HT1080 (cell line): ENCODE measurements at places on chromosomes 1 and 21. TPM values are rescaled to one million over a fixed set of nuclear protein-coding genes. Genes with fewer than 3 reads are reported as not detected.
A peak's percentile ranks its signal among the peaks of the same experiment; 100 is the strongest.

DNA sequence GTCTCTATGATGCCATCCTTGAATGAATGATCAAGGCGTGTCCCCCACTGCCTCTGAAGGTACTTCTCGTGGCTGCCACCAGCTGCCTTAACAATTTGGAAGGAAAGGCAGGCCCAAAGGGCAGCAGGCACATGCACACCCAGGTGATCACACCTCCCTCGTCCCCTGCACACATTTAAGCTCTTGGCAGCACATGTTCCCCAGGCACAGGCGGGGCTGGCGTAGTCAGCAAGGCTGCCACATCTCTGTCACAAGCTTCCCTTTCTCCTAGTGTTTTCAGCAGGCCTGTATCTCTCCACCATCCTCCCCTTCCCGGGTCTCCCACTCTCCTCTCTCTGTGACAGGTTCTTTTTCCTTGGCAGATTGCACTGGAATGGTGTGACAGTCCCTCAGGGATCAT is 111.9 kb downstream of the CACNA1E start:
- no peak for DNase-seq

GRCh38 chr1:237492359-237492758 is 398.4 kb downstream of the ZP4 start:
- peak; percentile 7 for DNase-seq

DNA sequence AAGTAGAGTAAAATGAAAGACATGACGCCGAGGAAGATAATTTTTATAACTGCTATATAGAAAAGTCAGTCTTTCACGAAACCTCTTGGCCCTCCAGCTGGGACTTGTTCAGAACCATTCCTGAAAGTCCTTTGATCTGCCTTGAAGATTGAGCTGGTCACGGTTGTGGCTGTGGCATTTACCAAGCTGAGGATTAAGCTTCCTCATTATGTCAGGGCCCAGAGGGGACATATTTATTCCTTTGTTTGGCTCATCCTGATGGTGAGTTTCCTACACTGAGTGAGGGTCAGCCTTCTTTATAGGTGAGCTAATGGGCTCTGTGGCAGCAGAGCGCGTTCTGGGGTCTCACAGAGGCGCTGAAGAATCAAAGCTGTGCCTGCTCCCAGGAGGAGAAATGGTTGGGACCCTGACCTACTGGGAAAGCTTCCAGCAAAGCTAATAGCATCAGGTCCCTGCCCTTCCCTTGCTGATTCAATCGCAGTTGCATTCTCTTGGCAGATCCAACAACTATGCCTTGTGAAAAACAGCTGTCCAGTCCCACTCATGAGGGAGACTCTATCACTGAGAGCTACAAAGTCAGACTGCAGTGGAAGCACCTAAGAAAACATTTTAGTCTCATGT is 43.2 kb upstream of the PBX1 start:
- no peak for DNase-seq

GRCh38 chr21:38806942-38807284 is 1.2 kb downstream of the ETS2 start:
- DNase-seq = no peak

- DNase-seq = no peak
Measured at GRCh38 chr1:67214420-67215174, 48.3 kb downstream of the IL23R start.

- no peak for DNase-seq
Measured at GRCh38 chr1:1540818-1541628, 599 bp upstream of the TMEM240 start.

GRCh38 chr1:5686195-5686594 is 306.0 kb downstream of the NPHP4 start:
- no peak for DNase-seq

- DNase-seq = no peak
Measured at GRCh38 chr1:63775418-63776127, 1.8 kb downstream of the ROR1 start.

DNA sequence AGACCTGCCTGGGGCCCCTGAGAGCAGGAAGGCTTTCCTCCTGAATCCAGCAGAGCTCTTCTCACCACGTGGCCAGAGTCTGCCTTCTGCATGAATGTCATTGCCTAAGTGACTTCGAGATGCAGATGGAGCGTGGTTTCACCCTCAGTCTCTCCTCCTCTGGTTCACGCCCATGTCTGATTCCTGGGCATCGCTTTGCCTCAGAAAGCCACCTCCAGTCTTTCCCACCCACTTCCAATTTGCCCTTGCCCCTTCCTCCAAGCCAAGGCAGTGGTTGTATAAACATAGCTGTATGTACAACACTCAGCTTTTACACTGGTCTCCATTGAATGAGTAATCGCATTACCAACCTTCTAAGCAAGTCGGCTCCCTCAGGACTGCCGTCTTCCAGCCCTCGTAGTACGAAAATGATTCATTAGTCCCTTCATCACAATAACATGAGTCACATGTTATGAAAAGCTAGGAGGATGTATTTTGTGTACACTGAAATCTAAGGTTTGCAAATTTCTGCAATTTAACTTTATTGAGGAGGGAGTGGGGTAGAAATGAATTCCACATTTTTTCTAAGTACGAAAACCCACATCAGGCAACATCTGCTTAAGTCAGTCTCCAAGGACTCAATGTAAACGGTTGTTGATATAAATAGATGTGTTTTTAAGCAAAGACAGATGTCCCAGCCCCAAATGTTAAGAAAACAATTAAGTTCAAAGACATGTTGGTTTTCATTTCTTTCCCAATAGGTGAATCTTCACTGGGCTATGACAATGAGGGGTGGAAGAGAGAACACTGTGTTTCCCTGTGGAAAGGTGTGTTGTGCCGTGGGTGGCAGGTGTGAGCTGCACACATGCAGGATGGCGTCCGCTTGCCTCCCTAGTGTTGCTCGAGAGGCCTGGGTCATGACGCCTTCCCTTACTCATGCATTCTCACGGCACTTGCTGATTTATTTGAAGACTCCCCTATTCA is 32.3 kb upstream of the ETS2 start:
- DNase-seq = peak; percentile 93

- DNase-seq = no peak
Measured at GRCh38 chr1:15681349-15682292, 2.5 kb upstream of the PLEKHM2 start.

- DNase-seq = peak; percentile 36
Measured at GRCh38 chr1:205537386-205538018, 33.0 kb downstream of the CDK18 start.

DNA sequence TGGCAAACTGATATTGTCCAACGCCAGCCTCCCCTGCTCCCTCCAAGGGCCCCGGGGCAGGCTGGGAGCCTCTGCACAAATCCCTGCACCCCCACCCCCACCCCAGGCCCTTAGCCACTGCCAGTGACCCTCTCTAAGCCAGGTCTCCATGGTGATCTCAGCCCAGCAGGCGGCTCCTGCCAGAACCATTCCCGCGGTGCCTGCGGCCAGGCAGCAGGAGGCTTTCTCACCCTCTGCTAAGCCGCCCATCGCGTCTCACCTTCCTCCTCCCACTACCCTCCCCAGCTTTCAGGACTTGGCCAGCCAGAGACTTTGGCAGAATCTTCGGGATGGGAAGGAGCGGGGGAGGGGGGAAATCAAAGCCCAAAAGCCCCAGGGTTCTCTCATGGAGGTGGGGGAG is 46.8 kb upstream of the WASF2 start:
- DNase-seq = peak; percentile 41

GRCh38 chr21:35476621-35477395 is 427.7 kb upstream of the RUNX1 start:
- peak; percentile 56 for DNase-seq

DNA sequence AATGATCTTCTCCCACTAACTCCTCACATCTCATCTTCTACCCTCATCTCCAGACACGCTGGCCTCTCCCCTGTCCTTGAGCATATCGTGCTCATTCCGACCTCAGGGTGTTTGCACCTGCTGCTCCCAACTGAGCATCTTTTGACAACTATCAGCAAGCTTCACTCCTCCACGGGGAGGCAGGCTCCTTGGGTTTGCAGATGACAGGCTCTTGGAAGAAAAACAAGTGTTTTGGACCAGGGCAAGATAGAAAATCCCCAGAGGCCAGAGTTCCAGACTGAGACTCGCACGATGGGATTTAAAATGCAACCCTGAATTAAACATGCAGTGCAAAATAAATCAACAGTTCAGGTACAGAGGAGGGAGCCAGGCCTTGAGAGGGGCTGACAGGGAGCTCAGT is 246.7 kb downstream of the PTPRU start:
- no peak for DNase-seq

- DNase-seq = no peak
Measured at GRCh38 chr1:219042769-219043168, 130.9 kb upstream of the LYPLAL1 start.

DNA sequence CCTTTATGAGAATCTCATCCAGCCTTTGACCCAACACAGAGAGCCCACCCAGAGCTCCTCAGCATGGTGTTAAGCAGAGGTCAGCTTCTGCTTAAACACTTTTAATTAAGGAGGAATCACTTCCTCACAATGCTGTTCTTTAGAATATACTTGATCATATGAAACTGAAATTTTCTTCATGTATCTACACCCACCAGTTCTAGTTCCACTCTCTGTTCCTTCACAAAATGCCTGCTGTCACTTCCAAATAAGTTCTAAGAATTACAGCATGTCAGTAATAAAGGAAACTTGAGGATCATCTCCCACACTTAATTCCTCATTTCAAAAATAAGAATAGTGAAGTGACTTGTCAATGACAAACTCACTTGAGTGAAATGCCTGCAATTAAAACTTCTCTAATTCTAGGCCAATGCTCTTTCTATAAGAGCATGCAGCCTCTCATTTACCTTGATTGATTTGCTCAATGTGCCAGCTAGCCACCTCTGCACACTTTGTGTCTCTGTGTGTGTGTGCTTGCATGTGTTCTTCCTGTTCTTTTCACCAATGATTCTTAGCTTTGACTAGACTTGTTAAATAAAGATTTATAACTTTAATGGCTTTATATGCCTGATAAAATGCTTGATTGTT is 356.3 kb downstream of the PLPP3 start:
- no peak for DNase-seq

DNA sequence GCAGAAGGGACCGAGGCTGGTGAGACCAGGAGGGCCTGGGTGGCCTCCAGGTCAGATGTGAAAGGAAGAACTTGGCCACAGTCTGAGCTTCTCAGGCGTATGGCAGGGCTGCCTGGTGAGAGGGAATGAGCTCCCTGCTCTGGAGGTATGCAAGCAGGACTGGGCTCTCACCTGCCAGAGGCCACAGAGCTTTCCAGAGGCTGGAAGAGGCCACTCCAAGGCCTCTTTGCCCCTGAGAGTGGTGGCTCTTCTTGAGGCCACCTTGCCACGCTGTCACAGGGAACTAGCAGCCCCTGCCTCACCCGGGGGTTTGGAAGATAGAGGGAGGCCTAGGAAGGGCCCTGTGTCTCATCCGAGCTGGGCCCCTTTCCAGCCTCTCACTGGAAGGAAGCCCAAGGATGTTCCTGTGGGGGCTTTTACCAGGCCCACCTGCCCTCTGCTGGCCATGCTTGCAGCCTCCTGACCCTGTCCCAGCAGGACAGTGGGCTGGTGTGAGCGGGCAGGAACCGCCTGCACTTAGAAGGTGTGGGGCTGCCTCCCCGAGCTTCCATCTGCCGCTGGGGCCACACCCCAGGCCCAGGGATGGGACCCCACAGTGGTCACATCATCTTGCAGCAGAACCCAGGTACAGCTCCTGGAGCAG is 10.0 kb downstream of the PCSK9 start:
- no peak for DNase-seq

DNA sequence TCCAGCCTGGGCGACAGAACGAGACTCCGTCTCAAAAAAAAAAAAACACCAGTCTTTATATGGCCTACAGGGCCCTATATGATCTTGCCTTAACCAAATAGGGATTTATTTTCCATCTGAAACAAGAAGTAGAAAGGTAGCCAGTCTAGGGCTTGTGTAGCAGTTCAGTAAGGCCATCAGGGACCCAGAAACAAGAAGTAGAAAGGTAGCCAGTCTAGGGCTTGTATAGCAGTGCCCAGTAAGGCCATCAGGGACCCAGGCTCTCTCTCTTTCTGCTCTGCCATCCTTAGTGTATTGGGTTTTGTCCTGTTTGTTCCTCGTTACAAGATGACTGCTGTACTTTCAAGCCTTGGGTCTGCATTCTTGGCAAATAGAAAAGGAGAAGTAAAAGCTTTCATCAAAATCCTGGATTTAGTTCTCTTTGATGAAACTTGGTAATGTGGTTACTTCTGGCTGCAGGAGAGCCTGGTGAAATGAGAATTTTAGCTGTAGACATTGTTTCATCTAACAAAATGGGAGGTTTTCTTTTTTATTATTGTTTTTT is 46.1 kb downstream of the PKN2 start:
- no peak for DNase-seq

GRCh38 chr1:155706139-155706538 is 17.2 kb downstream of the DAP3 start:
- DNase-seq = peak; percentile 75

GRCh38 chr1:85488126-85488525 is 23.2 kb upstream of the DDAH1 start:
- DNase-seq = no peak

DNA sequence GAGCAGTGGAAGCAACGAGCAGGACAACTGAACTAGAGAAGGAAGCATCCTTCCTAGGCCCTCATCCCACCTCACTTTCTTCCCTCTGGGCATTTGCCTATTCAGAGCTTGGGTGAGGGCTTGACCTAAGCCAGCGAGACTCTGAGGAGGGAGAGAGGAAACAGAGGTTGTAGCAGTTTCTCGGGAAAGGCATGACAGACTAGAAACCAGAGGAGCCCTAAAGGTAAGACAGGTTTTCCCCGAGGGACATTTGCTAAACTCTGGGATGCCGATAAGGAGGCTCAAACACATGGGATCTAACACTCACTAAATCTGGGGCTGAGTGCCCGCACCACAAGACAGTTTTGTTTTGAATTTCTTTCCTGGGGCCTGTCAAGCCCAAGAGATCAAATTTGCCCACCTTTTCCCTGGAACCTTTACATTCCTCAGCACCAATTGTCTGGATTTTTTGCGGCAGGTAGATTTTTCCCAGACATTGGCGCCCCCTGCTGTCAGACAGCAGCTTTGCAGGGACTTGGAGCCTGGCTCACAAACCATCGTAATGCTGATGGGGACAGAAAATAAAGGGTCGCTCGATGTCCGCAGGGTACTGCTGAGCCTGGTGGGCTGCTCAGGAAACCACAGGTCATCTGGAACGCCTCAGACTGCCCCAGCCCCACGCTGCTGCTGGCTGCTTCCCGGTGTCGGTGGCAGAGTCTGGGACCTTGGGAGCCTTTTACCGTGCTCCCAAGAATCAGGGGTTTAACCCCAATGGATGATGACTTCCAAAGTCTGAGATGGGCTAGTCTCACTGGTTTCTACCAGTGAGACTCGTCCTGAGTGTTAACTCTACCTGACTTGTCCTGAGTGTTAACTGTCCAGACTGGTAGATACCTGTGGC is 23.4 kb upstream of the TSPAN2 start:
- peak; percentile 37 for DNase-seq

Gene RGS8
- total RNA-seq = 0.05 TPM in 1 of 2 replicates, not detected in the other

Gene KCNJ9
- not detected in 2 replicates for total RNA-seq

Gene RHBDL2
- 0.50 and 2.7 TPM in 2 replicates for total RNA-seq

Gene CRNN
- not detected in 2 replicates for total RNA-seq

Gene SHCBP1L
- not detected in 2 replicates for total RNA-seq

Gene HRNR
- not detected in 2 replicates for total RNA-seq

Gene MATN1
- 0.43 TPM in 1 of 2 replicates, not detected in the other for total RNA-seq

Gene GRIK1
- total RNA-seq = not detected in 2 replicates

Gene SYT11
- total RNA-seq = 15.0 and 16.9 TPM in 2 replicates

Gene DCDC2B
- total RNA-seq = not detected in 2 replicates

Gene THEM5
- not detected in 2 replicates for total RNA-seq

Gene KCNJ6
- not detected in 2 replicates for total RNA-seq

Gene CLCA1
- not detected in 2 replicates for total RNA-seq

Gene CSRP1
- 516 and 694 TPM in 2 replicates for total RNA-seq
